ENCODE measurements at places on chromosomes 3 and 15.
A peak's percentile ranks its signal among the peaks of the same experiment; 100 is the strongest.

- no peak for DNase-seq
These were observed 288.3 kb downstream of the CNTN6 start for GRCh38 chr3:1380926-1381646.

- DNase-seq, result no peak
These were observed 193.8 kb downstream of the CNTN3 start for GRCh38 chr3:74420538-74421124.

DNA sequence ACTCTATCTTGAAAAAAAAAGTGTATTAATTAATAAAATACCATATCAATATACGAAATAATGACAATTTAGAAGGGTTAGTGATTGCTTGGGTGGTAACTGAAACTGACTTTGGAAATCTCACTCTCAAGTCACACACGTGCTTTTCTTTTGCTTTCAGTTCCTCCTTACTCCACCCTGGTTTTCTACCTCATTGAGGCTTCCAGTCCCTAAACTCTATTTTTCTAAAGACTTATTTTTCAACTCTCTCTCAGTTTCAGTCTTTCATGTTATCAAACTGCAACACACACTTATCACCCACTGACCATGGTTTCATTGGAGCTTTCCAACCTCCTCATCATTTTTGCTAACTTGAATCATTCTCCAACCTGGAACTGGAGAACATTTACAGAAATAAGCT, 23.5 kb downstream of the IL12A start:
- no peak for DNase-seq

- no peak for DNase-seq
These were observed 26.5 kb downstream of the IGSF10 start for GRCh38 chr3:151434151-151434890.

DNA sequence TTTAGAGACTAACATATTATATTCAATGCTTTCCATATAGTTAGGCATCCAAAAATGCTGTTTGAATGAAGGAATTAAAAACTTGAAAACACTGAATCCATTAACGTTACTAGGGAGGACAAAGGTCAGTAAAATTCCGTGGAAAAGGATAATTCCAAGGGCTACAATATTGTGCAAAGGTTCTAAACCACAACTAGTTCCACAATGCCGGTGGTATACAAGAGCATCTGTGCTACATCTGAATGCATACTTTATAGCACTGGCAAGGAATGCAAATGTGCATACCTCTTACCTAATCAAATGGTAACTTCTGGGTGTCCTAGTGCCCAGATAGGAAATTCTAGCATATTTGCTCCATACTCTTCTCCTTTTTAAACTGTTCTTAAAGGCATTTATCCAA, 2.2 kb downstream of the ICE2 start:
- no peak for DNase-seq

GRCh38 chr15:57992761-57993355, 72.7 kb downstream of the ALDH1A2 start:
- DNase-seq, result no peak

GRCh38 chr3:184117636-184118035, 17.5 kb upstream of the EIF2B5 start:
- no peak for DNase-seq

DNA sequence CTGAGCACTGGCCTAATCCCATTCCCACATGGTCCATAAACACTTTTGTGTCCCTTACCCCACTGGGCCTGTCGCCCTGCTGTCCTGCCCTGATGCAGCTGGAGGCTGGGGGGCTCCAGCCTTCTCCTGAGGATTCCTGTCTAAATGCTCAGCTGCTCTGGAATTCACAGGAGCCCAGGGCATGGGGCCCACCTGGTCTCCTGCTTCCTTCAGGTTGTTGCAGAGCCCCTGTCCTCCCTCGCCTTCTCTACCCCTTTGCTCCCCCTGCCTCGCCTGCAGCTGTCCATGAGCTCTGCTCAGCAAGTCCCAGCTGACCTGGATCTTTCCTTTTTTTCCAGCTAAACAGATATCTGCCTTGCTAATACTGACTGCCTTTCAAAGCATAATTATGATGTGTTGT, 286.9 kb downstream of the XXYLT1 start:
- DNase-seq, result no peak

GRCh38 chr3:42377681-42378080, 32.7 kb downstream of the LYZL4 start:
- no peak for DNase-seq

GRCh38 chr15:44427756-44428724, 611 bp downstream of the CTDSPL2 start:
- peak; percentile 53 for DNase-seq

DNA sequence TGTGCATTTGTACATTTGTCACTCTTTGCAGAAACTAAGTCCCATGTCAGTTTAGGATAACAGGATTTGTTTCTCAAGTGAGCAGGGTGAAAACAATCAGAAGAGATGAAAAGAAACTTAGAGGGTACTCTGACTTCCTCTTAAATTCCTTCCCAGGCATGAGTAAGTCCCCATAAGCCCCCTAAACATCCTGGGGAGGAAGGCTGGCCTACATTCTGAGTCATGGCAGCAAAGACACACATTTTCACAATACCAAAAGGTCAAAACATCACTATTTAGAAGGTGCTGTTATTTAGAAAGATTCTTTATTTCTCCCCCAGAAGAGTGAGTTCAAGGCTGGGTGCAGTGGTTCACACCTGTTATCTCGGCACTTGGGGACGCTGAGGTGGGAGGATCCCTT, 7.6 kb upstream of the FOXP1 start:
- no peak for DNase-seq

GRCh38 chr3:161474741-161475140, 21.9 kb upstream of the OTOL1 start:
- DNase-seq, result peak; percentile 58

- DNase-seq, result no peak
These were observed 70.8 kb downstream of the ADAM10 start for GRCh38 chr15:58678683-58679082.

- DNase-seq, result no peak
These were observed 126.8 kb downstream of the ATP1B3 start for GRCh38 chr3:142003291-142003690.

DNA sequence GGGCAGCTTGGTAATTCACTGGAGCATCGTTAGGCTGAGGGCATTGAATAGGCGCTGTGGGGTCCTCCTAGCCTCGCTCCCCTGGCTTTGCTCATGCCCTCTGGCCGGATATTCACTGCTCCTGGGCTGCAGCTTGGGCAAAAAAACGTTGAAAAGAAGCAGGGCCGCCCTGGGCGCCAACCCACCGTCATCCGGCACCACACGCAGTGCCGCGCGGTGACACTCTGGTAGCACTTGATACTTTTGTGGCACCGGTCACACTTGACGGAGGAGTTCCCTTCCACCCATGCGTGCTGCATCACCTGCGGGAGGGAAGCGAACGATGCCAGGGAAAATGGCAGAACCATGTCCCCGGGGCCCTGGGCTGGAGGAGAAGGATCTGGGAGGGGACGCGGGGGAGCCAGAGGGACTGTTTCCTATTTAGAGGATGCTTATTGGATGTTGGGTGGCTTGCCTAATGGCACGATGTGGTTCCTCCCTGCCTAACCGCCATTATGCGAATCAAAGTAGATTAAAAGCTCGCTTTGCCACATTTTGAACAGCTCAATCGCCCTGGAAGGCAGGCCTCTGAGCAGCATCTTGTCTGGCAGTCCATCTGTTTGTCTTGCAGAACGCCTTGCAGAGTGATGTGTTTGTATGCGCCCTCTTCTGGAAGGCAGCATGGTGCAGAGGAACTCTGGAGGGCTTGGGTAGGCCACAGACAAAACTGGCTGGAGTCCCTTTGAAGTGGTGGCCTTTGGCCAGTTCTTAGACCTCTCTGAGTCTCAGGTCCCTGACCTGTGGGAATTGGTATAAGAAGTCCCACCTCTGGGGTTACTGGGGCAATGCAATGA, 93.2 kb downstream of the DGKG start:
- peak; percentile 5 for DNase-seq

DNA sequence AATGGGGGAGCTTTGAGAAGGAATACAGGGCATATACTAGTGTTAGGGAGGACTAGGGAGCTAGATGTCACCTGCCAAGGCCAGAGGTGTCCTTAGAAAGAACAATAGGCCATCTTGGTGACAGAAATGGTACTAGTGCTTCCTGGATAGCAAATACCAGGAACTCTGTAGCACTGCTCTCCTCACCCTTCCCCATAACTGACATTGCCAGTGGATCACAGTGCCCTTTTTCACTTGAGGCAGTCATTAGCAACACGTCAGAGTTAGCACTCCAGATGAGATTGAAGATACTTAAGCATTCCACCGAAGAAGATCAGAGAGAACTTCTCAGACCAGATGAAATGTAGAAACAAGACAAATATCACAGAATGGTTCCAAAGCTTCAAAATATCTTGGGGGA, 103.1 kb upstream of the PDZRN3 start:
- no peak for DNase-seq

- no peak for DNase-seq
These were observed 51.0 kb upstream of the STT3B start for GRCh38 chr3:31481697-31482096.

- no peak for DNase-seq
These were observed 10.2 kb downstream of the CDCP1 start for GRCh38 chr3:45135959-45136358.

GRCh38 chr3:126540342-126540849, 16.4 kb downstream of the CHST13 start:
- DNase-seq, result peak; percentile 35

DNA sequence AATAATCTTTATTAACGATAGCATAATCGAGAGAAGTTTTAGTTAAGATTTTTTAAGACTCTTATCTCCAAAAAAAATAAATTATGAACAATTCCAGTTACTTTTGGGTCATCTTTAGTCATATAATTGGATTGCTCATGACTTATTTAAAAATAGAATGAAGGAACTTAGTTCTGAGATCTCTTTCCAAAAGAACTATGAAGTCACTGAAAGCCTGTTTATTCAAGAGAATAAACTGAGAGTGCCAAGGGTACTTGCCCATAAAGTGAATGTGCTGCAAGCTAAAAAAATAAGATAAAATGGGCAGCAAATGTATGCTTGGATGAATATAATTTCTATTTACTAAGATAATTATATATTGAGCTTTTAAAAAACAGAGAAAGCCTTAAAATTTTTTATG, 176.5 kb upstream of the PLSCR5 start:
- DNase-seq, result no peak

DNA sequence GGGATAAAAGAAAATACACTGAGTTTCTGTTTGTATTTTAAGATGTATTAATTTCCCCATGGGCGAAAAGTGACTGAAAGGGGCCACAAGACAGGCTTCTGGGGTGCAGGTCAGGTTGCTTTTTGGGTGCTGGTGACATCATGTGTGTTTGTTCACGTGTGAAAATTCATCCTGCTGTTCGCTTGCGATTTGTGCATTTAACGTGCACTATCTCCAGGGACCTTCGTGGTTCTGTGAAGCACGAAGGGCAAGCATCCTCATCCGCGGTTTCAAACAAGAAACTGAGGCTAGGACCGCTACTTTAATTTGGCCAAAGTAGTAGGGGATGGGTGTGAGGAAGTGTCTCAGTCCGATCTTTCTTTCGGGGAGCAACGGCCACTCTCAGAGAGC, 1.6 kb upstream of the SMAD6 start:
- no peak for DNase-seq

DNA sequence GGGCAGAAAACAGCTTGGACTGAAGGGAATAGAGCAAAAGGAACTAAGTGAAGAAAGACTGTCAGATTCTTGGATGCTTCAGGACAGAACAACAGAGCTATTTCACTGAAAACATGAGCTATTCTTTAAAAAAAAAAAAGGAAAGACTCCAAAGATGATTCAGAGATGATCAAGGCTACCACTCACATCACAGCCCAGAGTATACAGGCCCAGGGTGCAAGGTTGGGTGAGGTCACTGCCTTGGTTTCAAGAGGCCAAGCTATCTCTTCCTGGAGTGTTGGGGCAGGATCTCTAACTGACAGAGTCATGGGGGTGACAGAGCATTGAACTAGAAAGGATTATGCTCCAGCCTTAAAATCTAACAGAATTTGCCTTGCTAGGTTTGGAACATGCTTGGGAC, 118.1 kb downstream of the AGBL1 start:
- no peak for DNase-seq

- DNase-seq, result no peak
These were observed 70.0 kb downstream of the PGPEP1L start for GRCh38 chr15:98937413-98938104.

- DNase-seq, result peak; percentile 95
These were observed at the start of gene ATP6V1A for GRCh38 chr3:113746548-113747282. ATP6V1A (plus strand) TSS chr3:113747035; CDS start chr3:113778754, 31,719 bp downstream.

DNA sequence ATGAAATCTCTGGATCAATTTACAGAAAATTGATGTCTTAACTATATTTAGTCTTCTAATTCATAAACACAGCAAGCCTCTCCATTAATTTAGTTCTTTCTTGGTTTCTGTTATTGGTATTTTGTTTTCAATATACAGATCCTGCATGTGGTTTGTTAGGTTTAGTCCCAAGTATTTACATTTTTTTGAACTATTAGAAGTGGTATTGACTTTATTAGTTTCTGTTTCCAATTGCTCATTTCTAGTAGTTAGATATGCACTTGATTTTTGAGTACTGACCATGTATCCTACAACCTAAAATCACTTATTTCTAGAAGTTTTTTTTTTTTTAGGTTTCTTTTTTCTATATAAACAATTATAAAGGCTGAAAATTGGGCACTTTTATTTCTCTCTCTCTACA, 335.9 kb downstream of the CHST2 start:
- no peak for DNase-seq

GRCh38 chr3:181382656-181383055, 329.1 kb upstream of the SOX2 start:
- DNase-seq, result no peak

DNA sequence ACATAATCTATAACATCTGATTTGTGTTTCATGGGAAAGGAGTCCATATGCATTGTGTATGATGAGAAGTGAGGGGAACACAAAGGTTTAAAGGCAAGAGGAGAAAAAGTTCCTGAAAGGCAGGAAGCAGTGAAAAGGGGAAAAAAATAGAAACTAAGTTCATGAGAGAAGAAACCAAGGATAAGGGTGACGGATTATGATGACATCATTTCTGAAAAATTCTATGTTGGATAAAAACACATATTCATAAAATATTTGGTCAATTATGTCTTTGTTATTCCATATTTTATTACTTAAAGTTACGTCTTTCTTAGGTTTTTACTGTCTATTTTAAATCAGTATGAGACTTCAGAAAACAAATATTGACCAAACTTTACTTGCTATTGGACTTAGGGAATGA, 48.6 kb upstream of the CP start:
- no peak for DNase-seq

DNA sequence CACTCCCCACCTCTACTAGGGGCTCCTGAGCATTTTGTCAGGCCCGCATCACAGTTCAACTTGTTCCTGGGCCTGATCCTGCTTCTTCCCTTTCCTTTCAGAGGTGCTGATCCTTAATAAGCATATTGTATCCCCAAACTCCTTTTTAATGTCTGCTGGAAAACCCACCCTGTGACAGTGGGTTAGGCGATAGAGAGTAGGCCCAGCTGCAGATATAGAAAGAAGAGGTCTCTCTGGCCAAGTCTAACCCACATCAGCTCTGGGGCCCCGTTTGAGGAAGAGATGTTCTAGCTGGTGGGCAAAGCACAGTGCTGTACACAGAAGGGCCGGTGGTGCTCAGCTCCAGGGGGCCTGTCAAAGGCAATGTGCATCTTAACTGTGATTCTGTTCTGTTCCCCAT, 34.3 kb upstream of the ST6GAL1 start:
- no peak for DNase-seq
